Lung microvascular endothelial cell (primary cell): ENCODE measurements at places on chromosomes 5 and 9. TPM values are rescaled to one million over a fixed set of nuclear protein-coding genes. Genes with fewer than 3 reads are reported as not detected.

DNA sequence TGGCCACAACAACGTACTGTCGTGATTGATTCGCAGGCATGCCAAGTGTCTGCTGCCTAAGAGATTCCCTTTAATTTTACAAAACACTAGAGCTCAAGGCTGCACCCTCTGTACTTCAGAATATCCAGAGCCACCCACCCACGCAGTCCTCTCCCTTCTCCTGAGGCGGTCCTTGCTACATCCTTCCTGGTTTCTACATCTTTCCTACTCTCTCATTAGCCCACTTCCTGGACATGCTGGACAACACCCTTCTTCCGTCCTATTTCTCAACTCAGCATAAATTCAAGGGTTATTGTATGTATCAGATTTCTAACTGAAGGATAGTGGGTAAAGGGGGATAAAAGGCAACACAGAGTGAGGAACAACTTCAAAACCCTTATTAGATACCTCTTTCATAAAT lies 148.4 kb upstream of the MAP3K1 start:
- DNase-seq = no peak

DNA sequence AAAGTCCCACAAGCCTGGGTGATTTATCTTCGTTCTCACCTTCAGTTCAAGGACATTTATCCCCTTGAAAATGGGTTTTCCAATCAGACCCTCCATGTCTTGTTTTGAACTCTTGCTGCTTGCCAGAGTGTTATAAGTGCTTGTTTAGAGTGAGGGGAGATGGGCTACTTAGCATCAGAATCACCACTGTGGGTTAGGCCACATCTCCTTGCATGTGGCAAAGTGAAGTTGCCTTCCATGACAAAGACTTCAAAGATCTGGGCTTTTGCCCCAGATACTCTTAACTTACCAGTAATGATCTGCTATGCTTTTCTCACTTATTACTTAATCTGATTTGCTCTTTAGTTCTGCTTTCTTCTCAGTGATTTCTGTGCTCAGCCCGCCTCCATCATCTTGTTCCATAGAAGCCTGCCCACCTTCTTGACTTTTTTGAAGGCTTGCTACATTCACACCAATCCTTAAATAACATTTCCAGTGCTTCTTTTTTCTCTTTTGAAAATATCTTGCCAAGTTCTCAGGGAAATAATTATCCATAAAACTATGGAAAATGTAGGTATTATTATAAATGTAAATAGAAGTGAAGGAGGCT lies 39.0 kb downstream of the GPR21 start:
- no peak for DNase-seq

GRCh38 chr5:105218018-105218417 lies 1655.4 kb upstream of the NUDT12 start:
- DNase-seq = no peak

DNA sequence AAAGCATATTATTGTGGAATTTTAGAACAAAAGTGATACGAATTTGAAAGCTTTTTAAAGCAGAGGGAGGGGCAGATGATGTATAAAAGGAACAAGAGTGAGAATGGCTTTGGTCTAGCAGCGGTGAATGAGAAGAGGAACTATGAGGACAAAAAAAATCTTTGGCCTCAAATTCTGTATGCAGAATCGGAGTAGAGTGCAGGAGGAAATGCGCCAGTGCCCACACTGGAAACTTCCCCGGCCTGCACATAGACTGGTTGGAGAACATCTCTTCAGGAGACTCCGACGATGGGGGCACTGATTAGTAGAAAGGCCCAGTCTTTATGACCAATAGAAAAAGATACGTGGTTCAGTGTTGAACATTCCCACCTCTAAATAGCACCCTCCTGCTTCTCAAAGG lies 51.3 kb downstream of the SLC46A2 start:
- DNase-seq = no peak

GRCh38 chr9:98877311-98877710 lies 66.4 kb upstream of the COL15A1 start:
- no peak for DNase-seq

DNA sequence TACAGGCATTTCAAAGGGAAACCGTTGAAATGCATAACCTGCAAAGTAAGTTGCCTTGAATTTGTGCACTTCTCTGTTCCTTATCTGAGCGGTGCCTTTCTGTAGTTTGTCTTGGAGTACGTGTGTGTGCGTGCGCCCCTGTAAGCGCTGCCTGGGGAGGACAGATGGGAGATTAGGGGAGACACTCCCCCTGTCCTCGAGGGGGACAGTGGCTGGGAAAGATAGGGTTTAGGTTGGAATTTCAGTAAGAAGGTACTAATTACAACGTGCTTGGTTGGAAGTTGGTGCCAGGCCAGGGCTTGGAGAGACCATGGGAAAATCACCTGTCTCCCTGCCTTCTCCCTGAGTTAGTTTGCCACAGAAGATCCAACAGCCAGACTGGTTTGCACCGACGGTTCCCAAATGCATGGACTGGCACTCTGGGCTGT lies 73.2 kb downstream of the PIK3R1 start:
- DNase-seq = no peak

DNA sequence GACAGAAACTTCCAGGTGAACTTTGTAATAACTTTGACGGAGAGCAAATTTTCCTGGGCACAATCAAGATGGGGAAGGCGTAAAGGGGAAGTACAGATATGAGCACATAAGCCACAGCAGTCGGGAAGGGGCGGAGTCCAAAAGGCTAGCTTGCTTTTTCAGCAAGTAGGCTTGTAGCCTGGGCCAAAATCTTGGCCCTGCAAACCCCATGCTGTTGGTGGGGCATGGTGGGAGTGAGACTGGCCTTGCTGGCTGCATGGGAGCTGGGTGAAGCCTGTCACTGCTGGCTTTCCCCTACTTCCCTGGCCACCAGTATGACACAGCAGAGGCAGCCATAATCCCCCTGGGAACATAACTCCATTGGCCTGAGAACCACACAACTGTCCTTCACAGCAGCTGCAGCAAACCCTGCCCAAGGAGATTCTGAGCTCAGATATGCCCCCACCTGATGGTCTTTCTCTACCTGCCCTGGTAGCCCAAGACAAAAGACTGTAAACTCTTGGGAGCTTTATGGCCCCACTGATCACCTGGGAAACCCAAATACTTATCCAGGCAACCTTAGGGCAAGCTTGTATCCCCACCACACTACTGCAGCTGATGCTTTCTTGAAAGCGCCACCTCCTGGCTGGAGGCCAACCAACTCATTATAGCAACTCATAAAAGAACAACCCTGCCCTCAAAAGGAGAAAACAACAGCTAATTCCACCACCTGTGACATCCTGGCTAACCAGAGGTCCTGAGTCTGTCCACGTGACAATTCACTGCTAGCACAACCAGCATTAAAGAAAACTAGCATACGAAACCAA lies 24.0 kb downstream of the DCTN4 start:
- DNase-seq = no peak

DNA sequence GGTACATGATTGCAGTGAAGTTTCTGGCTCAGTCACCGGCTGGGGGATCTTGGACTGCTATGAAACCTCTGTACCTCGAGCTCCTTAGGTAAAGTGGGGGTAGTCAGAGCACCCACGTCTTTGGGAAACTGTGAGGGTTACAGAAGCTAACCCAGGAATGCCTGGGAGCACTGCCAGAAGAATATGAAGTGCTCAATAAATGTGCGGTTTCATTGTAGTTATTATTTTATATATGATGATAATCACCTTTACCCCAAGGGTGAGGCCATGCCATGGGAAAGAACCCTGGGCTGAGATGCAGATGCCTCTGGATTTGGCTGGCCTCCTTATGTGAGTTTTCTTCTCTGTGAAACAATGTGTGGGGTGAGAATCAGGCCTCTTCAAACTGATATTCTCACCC lies 3.7 kb downstream of the NPR3 start:
- DNase-seq = no peak

GRCh38 chr5:177972613-177973012 lies 23.4 kb downstream of the PROP1 start:
- no peak for DNase-seq

- DNase-seq = no peak
Measured at GRCh38 chr9:3521966-3522365, 3.8 kb downstream of the RFX3 start.

DNA sequence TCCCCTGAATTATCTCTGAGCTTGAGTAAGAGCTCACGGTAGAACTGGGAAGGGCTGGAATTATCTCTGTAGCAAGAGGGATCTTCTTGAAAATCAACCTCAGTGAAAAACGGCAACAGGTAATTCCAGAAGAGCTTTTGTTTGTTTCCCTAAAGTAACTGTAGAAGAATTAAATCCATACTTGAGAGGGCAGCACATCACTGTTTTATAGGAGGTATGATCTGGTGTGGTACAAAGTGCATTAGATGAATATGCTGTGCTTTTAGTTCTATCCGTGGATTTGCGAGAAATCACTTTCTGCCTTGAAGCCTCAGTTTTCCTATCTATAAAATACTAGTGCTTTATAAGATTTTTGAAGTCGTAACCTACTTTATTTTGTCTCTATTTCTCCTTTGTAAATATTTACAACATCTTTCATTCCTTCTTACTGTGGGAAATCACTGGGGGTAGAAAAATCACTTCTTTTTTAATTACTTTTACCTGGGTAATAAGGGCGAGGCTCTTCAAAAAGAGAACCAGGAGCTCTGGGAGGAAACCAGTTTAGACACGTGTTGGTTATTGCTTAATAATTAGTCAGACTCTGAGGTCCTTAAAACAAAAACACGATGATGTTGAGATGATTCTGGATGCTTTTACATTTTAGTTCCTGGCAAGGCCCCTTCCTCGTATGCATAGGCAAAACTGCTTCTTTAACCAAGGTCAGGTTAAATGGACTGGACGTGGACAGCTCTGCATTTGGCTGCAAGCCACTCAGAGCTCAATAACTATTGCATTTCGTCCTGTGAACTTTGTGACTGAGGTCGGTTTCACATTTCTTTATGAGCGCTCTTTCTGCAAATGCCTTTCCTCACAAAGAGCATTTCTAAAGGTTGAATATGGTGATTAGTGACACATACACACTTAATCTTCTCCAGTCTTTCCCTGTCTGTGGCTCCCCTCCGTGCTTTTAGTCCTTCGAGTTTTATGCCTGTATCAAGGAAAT lies 376.1 kb downstream of the BRINP1 start:
- DNase-seq = no peak

DNA sequence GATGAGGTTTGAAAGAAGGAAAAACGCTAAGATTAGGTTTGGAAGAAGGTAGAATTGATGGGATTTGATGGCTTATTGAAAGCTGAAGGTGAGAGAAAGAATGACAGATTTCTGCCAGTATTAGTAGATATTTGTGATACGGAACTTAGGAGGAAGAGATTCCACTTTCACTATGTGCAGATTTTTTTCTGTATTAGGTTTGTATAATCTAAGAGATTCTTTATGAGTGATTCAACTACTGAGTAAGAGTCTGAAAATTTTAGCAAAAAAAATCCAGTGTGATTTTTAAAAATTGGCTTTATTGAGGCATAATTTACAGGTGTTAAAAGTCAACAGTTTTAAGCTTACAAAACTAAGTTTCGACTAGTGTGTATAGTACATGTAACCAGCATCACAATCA lies 54.1 kb downstream of the AP3S1 start:
- peak; percentile 5 for DNase-seq

DNA sequence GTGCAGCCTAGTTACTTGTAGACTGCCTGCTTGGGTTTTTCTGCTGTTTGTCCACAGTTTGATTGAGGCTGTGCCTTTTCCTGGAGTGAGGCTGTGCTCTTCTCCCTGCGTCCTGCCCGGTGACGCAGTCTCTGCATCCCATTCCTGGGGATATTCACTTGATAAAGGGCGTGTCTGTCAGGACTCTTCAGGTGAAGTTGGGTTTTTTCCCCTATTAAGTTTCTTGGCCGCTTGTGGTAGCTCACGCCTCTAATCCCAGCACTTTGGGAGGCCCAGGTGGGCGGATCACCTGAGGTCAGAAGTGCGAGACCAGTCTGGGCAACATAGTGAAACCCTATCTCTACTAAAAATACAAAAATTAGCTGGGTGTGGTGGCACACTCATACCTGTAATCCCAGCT lies 50.0 kb upstream of the SUSD3 start:
- no peak for DNase-seq

DNA sequence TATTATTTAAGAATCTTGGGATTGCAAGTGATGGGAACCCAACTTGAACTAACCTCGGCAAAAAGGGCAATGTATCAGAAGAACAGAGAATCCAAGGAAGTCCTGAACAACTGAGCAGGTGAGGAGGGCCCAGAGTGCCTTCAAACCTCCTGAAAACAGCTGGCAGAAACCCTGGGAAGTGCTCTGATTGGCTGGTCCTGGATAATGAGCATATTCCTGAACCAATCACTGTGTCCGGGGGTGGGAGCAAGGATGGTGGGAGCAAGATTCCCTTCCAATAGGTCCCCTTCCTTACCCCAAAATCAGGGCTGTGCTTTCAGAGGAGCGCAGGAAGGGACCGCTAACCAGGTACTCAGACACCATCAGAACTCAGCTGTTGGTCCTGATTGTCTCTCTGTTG lies 31.9 kb upstream of the TBC1D2 start:
- no peak for DNase-seq

GRCh38 chr9:120463765-120464164 lies 116.2 kb downstream of the CDK5RAP2 start:
- no peak for DNase-seq

- DNase-seq = no peak
Measured at GRCh38 chr5:113866763-113867162, 353.3 kb downstream of the YTHDC2 start.

DNA sequence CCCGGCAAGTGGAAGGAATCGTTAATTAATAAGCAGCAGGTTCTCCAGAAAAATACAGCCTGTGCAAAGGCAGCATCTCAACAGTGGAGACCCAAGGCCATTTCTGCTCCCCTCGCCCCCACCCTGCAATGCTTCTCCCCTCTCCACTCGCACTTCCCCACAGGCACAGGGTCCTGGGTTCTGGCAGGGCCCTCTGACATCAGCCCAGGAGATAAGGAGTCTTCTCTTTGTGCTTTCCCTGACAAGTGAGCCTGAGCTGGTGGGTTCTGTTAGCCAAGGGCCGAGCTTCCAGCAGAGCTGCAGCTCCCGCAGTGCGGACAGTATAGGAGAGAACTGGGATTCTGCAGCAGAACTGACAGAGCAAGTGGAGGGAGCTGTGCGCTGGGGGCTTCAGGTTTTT lies 257.5 kb downstream of the NSG2 start:
- DNase-seq = no peak

- no peak for DNase-seq
Measured at GRCh38 chr5:150139334-150139733, 16.3 kb downstream of the PDGFRB start.

DNA sequence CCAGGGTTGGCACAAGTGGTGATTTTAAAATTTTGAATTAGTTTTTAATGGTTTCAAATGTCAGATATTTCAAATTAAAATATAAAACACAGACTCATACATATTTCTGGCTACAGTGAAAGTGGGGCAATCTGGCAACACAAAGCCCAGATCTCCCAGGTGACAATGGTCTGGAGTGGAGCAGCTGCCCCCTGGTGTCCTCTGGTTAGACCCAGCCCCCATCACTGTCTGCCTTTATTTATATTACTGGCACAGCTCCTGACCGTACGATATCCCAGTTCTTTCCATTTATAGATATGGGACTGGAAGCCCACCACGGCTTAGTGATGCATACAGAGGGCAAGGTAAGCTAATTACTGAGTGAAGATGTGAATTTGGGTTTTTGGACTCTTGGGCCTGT lies 37.3 kb downstream of the MACIR start:
- no peak for DNase-seq

GRCh38 chr5:64595031-64595855 lies 89.4 kb downstream of the RGS7BP start:
- peak; percentile 21 for DNase-seq

SMIM33 gene
- under 0.01 TPM in 1 of 2 replicates, not detected in the other for total RNA-seq

GDNF gene
- not detected in 2 replicates for total RNA-seq

CCDC171 gene
- 0.20 and 0.44 TPM in 2 replicates for total RNA-seq

CCDC112 gene
- total RNA-seq = 3.4 and 3.5 TPM in 2 replicates

C7 gene
- under 0.01 and 0.40 TPM in 2 replicates for total RNA-seq

CER1 gene
- total RNA-seq = not detected in 2 replicates

ENC1 gene
- 11.1 and 29.9 TPM in 2 replicates for total RNA-seq

DRD1 gene
- total RNA-seq = not detected in 2 replicates

PCDHGB4 gene
- 8.3 and 10.1 TPM in 2 replicates for total RNA-seq

ARHGEF39 gene
- under 0.01 and 0.44 TPM in 2 replicates for total RNA-seq

STPG3 gene
- total RNA-seq = not detected in 2 replicates
